Stimulated activated CD4-positive, alpha-beta T cell treated with anti-CD3 and anti-CD28 coated beads, Interleukin-4, amount 100 ng/mL, for 1 hour (primary cell): ENCODE measurements at places on chromosomes 13 and 19.

- no peak for DNase-seq
Measured at GRCh38 chr19:5125797-5126497, 157.0 kb downstream of the KDM4B start.

GRCh38 chr13:27341616-27342015 lies 71.0 kb downstream of the RASL11A start:
- no peak for DNase-seq

GRCh38 chr19:2089001-2089711 lies 7.0 kb downstream of the MOB3A start:
- no peak for DNase-seq

- DNase-seq, result no peak
Measured at GRCh38 chr19:15124572-15125231, 17.5 kb downstream of the SYDE1 start.

DNA sequence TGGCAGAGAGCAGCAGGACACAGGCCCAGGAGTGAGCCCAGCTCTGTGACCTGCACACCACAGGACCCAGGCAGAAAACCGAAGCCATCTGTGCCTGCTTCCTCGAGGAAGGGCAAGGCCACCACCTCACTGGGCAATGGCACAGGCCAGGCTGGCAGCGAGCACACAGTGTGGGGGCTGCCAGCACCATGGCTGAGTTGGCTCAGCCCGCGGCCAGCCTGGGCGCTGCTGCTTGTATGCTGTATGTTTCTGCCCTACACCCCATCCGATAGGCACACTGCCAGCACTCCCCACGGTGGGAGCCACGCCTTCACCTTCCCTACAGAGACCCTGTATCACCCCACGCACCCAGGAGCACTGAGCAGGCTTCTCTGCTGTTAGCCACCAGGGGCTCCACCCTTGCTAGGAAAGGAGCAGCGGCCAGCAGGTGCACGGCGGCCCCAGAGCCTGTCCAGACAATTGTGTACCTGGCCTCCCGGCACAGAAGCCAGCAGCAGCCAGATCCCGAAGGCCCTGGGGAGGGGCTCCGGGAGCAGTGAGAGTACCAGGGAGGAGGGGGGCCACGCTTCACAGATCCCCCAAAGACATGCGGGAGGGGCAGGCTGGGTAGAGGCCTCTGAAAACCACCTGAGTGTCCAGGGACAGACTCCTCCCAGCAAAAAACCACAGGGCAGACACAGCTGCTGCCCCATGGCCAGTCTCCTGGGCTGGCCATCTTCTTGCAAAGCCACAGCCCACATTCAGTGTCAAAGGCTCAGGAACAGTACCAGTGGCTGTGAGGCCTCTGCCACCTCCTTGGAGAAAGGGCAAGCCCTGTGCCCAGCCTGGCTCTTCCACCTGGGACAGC lies 56.1 kb downstream of the MLLT1 start:
- no peak for DNase-seq

GRCh38 chr13:42216422-42216735 lies 55.6 kb upstream of the AKAP11 start:
- no peak for DNase-seq
